WTC11 (cell line): ENCODE measurements at places on chromosomes 6 and 20.
A peak's percentile ranks its signal among the peaks of the same experiment; 100 is the strongest.

GRCh38 chr6:84601366-84601765, 163.0 kb downstream of the TBX18 start:
- no peak for DNase-seq

DNA sequence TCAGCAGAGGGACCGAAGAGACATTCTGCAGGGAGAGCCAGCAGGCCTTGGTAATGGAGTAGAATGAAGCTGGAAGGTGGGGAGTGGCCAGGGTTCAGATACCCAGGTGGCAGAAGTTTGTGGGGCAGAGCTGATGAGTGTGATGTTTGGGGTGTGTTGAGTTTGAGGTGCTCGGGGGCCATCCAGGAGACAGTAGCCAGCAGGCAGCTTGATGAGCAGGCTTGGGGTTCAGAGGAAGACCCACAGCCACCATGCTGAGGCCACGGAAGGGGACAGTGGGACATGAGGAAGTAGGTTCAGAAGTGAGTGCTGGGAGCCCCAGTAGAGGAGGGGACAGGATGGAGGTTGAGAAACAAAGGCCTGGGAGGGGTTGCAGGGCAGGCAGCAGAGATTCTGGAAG, 11.1 kb upstream of the FOXS1 start:
- DNase-seq, result peak; percentile 4

DNA sequence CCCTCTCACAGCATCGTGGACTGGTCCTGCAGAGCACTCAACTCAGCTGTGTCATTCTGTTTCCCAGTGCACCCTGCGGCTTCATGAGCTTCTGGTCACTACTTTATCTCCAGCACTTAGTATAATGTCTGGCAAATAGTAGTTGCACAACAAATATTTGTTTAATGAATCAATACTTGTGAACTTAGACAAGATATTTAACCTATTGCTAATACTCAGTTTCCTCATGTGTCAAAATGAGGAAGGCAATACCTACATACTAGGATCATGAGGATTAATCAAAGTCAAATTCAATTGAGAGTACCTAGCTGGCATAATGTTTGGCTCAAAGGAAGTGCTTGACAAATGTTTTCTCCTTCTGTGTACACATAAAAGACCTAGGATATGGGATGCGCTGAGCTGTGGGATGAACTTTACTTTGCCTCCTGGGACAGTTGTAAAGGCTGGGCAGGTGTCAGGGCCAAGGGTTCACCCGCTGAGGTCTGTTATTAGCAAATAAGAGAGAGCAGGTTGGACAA, 86.3 kb downstream of the FNDC1 start:
- DNase-seq, result no peak

- DNase-seq, result no peak
These were observed 196.8 kb downstream of the SMOC2 start for GRCh38 chr6:168637834-168638233.

- DNase-seq, result no peak
These were observed 55.7 kb upstream of the PRND start for GRCh38 chr20:4666001-4666479.

DNA sequence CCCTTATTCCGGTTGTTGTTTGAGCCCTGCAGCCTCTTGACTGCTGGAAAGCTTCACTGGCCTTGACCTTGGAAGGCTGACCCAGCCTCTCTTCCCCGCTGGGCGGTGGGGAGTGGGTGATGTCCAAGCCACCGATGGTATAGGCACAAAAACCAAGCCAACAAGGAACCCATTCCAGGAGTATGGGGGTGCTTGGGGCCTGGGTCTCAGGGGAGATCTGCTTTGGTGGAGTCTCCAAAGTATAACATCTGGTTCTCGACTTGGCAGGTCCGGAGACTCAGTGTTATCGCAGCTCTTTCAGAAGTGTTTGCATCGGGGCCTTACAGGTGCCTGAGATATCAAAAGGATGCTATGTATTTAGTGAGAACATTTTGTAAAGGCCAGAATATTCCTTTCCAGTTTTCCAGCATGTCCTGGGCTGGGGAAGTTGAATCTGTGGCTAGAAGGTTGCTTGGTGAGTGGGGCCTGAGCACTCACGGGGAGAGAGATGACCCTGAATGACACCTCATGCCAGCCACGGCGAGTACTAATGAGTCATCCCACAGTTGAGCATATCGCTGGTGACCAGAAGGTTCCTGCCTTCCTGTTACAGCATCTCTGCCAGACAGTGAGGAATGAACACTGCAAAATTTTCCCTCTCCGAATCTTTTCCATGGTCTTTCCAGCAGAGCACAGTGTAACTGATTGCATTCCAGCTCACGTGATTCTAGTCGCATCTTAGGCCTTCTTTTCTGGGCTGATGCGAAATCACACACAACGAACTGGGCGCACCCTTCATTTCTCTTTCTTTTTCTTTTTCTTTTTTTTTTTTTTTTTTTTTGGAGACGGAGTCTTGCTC, 133.9 kb downstream of the ZDHHC14 start:
- no peak for DNase-seq

- DNase-seq, result no peak
These were observed 6.7 kb upstream of the TMEM30A start for GRCh38 chr6:75291331-75291730.

- no peak for DNase-seq
These were observed 187.0 kb downstream of the MTFR2 start for GRCh38 chr6:136063096-136063495.

DNA sequence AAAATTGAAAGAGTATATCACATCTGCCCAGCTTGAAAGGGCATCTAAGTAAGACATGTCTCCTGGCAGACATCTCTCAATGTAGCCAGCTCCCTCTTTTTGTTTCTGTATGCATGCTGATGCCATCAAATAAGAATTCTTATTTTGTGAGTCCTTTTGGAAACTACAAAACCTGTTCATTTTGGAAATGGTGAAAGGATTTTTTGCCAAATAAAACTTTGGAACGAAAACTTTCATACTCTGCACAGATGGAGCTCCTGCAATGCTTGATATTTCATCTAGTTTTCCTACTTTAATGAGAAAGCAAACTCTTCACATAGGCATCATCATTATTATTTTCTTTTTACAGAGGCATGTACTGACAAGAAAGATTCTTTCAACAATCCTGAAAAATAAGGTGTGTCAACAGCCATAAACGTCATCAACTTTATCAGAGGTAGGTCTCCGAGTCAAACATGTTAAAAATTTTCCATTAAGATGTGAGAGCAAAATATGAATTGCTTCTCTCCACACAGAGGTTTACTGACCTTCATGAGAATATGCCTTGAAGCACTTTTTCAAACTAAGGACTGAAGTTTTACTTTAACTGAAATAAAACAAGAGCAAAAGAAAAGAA, 26.2 kb upstream of the CMTR1 start:
- DNase-seq, result no peak

GRCh38 chr6:35051396-35051795, 89.7 kb downstream of the TCP11 start:
- no peak for DNase-seq

DNA sequence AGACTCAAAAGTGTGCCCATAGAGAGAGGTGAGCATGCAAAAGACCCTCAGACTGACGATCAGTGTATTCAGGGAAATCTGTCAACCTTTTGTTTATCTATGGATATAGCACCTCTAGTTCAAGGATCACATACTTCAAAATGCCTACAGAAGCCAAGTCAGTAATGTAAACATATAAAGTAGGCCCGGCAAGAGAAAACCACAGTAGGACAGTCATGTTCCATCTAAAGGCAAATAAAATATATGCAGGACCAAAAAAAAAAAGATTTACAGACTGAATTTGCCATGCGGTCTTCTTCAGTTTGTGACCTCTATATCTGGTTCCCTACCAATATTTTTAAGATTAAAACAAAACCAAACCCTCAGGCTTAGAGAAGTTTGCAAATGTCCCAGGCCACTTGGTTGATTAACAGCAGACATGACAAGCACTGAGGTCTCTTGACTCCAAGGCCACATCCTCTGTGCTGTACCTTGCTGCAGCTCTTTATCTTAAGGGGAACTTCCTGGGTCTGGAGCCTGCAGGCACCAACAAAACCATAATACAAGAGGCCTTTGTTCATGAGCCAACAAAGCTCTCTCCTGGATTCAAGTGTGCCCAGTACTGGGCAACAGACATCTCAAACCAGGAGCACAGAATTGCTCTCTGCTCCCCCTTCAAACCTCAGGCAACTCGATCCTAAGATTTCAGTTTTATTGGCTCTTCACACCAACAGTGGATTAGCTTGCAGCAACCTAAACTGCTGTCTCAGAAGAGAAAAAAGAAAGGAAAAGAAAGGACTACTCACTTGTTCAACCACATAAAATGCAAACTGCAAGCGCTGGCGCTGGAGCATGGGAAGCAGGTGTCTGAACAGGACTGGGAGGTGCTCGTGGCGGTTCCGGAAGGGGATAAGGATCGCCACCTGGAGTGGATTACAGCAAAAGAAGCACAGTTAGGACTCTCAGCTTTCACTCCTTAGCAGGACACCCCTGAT, 71.7 kb downstream of the B4GALT5 start:
- DNase-seq, result no peak

DNA sequence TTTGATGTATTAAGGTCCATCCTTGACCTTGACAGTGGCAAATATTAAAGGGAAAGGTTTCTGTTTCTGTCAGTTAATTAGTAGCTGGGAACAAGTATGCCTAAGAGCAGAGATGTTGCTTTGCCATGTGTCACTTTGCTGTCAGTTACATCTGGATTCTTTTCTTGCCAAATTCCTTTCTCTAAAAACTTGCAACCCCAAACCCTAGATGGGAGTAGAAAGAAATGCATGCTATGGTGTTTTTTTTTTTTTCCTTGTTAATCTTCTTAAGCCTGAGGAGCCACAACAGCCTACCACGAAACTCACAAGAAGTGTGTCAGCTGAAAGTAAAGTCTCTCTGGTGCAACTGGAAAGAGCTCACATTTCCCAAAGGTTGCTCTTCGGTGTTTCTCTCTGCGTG, 18.0 kb upstream of the CLDN20 start:
- DNase-seq, result no peak

DNA sequence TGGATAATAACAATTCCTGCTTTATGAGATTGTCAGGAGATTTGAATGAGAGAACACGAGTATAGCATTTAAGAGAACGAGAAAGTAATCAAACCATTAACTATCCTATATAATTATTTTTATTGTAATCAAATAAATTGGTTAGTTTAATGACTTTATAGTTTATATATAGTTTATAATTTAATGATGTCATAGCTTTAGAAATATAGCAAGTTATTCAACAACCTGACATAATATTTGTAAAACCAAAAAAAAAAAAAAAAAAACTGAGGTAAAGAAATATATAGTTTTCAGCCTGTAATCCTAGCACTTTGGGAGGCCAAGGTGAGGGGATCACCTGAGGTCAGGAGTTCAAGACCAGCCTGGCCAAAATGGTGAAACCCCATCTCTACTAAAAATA, 26.4 kb upstream of the DST start:
- DNase-seq, result no peak

- DNase-seq, result no peak
These were observed 5.7 kb downstream of the GTSF1L start for GRCh38 chr20:43721097-43721428.

GRCh38 chr6:215335-216034, 76.8 kb upstream of the DUSP22 start:
- DNase-seq, result no peak

- DNase-seq, result no peak
These were observed 123.6 kb upstream of the SLC35B3 start for GRCh38 chr6:8558953-8559352.

GRCh38 chr20:10946124-10946880, 272.5 kb upstream of the JAG1 start:
- DNase-seq, result no peak

GRCh38 chr6:37109714-37110499, 60.0 kb upstream of the PIM1 start:
- no peak for DNase-seq

DNA sequence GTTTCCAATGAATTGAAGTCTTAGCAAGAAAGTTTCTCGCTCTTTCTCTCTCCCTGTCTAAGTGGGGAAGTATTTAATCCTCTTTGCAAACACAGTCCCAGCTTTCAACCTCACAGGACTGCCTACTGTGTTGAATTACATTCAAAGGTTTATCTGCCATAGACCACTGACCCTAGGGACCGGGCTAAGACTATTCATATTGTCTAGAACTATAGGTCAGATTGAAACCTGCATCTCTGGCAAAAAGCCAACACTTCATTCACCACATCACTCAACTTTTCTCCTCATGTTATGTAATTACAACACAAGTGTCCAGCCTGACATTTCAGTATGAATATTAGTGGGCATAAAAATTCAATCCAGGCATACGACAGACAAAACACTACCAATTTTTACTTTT, 314.7 kb upstream of the RSPO3 start:
- no peak for DNase-seq

DNA sequence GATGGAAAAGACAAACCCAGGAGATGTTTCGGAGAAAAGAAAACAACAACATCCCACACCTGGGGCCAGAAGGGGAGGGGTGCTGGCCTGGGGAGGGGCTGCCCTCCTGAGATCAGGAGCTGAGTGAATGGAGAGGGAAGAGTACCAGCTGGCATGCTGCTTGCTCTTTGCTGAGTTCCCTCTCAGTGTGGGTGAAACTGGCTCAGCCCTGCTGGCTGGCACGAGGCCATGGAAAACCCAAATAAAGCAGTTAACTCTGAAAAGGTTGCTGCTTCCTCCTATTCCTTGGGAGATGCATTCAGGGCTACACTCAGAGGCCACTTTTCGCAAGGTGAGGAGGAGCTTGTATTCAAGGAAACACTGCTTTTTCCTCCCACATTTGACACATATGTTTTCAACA, 8.0 kb upstream of the KCNK16 start:
- no peak for DNase-seq

DNA sequence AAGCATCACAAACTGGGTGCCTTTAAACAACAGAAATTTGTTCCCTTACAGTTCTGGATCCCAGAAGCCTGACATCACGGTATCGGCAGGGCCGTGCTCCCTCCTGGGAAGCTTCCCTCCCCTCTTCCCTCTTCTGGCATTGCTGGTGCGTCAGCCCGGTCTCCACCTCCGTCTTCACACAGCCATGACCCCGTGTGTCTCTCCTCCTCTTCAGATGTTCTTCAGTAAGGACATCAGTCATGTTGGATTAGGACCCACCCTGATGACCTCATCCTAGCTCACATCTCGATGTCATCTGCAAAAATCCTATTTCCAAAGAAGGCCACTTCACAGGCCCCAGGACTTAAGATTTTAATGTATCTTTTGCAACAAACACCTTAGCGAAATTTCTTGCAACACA, 38.4 kb upstream of the TBXT start:
- DNase-seq, result no peak

DNA sequence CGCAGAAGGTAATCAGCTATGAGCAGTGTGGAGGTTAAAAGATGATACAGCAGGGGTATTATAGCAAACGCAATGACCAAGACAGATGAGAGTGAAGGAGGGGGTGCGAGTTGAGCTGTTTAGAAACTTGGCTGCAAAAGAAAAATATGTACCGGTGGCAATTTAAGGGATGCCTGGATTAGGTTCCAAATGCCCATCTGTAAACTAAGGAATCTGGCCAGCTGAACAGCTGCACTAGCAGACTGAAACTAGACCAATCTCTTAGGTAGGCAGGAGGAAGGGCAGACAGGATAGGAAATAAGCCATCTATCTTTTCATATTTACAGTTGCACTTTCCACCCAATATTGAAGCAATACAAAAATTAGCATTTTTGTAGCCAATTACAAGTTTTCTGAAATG, 407.6 kb downstream of the HTR1B start:
- no peak for DNase-seq

GRCh38 chr6:30882759-30883684, 1.3 kb upstream of the DDR1 start:
- DNase-seq, result peak; percentile 86
